Left kidney (tissue), 8 donors: ENCODE measurements at places on chromosomes 1 and 21. TPM values are rescaled to one million over a fixed set of nuclear protein-coding genes. Genes with fewer than 3 reads are reported as not detected.

The PGBD5 gene
- polyA plus RNA-seq = 5.8 TPM

The DTL gene
- polyA plus RNA-seq = 24.5 TPM

The RIPPLY3 gene
- polyA plus RNA-seq = 3.1 TPM

The NR1I3 gene
- 3.6 TPM for polyA plus RNA-seq

The LIPI gene
- polyA plus RNA-seq = 0.38 TPM
